ENCODE measurements at places on chromosomes 6 and 20. TPM values are rescaled to one million over a fixed set of nuclear protein-coding genes. Genes with fewer than 3 reads are reported as not detected.

GRCh38 chr20:19121463-19121862, 91.0 kb upstream of the SLC24A3 start:
- no peak for DNase-seq

- no peak for DNase-seq
Measured at GRCh38 chr20:51528263-51529027, 14.1 kb downstream of the NFATC2 start.

DNA sequence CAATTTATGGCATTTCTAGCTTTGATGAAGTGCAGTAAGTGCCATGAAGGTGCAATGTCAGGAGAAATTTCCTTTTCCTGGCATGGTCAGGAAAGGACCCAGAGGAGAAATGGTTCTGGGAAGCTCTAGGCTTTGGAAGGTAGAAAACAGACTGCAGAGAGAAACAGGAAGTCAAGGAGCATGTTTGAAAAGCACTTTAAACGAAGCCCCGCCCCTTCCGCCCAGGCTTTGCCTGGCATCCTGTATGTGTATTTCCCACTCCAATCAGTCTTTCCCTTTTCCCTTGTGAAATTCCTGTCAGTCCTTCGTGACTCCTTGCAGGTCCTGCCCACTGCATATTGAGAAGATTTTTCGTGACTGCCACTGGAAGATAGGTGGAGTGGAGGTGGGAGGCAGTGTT, 320.9 kb upstream of the SASH1 start:
- DNase-seq, result peak; percentile 41

DNA sequence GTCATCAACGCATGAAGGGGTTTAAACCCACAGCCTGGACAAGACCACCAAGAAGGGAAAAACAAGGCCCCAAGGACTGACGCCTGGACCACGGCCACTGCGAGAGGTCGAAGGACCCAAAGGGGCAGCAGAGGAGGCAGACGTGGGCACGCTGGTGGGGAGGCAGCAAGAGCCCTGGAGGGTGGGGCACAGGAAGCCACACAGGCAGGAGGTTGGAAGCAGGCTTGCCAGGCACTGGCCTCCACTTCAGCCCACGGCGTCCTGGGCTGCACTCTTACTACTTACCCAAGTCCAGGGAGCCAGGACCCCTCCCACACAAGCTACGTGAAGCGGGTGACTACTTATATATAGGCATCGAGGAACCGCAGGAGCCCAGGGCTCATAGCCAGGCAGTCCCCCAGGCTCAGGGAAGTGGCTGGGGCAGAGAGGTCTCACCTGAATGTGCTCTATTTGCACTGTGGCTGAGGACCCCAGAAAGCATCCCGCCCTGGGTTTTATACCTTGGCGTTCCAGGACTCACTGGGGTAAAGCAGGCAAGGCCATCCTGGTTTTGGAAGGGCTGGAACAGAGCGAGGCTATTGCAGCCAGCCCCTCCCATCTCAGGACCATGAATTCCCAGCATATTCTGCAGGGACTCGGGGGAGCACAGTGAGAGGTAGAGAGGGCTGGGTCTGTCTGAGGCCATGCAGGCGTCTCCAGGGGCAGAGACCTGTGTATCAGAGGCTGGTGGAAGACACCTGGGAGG, 113.8 kb upstream of the AFDN start:
- no peak for DNase-seq

GRCh38 chr6:13099771-13100170, 228.6 kb downstream of the TBC1D7 start:
- no peak for DNase-seq

GRCh38 chr6:30769088-30769852, 24.9 kb upstream of the IER3 start:
- DNase-seq, result peak; percentile 66

GRCh38 chr6:37429352-37429750, 3.7 kb upstream of the CMTR1 start:
- DNase-seq, result no peak

DNA sequence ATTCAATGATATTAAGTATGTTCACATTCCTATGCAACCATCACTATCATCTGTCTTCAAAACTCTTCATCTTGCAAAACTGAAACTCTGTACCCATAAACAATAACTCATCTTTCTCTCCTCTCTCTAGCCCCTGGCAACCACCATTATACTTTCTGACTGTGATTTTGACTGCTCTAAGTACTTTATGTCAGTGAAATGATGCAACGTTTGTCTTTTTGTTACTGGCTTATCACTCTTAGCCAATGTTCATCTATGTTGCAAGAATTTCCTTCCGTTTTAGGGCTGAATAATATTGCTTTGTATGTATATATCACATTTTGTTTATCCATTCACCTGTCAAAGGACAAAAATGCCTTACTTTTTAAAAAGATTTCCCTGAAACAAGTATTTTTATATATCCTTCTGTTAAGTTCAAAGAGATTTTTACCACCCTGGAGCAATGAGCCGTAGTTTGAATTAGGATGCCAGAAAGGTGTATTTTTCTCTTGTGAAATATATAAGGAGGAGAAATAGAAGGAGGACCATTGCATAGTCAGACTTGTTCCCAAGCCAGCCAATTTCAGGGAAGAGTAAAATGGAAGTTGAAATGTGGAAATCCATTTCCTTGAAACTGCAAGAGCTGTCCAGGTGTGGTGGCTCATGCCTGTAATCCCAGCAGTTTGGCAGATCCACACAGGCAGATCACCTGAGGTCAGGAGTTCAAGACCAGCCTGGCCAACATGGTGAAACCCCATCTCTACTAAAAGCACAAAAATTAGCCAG, 4.0 kb upstream of the CGAS start:
- DNase-seq, result no peak

DNA sequence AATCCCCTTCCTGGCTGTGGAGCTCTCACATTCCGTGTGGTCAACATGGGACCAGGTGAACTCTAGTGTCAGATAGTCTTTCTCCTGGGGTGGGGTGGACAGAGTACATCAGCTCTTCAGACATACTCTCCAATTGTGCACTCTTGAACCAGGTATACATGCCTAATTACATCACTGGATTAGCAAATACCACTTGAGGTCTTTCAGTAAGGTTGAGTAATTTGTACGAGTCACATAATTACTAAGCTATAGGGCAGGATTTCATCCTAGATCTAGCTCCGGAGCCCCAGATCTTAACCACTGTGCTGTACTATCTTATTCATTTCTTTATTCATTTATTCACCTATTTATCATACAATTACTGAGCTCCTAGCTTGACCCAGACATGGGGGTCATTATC, 821.3 kb downstream of the TFAP2A start:
- DNase-seq, result no peak

GRCh38 chr20:10349118-10349517, 84.9 kb downstream of the MKKS start:
- no peak for DNase-seq

GRCh38 chr20:21510414-21511384, 3.2 kb downstream of the NKX2-2 start:
- peak; percentile 64 for DNase-seq

DNA sequence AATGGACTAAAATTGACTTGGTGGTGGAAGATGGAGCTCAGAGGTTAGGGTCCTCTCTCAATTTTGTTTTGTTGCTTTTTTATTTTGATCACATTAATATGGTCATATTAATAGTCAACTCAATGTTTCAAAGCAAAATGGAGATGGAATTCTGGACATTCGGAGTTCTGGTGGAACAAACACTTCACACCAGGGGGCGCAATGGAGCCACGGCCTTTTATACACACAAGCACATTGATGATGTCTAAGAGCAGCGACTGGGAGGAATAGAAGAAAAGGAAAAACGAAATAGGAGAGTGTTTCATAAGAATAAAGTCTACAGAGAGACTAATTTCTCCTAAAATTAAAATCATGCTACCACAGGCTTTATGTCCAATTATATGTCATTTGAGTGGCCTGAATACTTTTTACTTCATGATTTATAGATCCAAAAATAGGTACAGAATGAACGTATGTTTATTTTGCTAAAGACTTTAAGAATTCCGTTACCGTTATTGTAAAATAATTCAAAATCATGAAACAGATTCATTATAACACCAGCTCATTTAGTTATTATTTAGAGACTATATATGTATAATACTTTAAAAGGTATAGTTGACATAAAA, 197.6 kb upstream of the SASH1 start:
- DNase-seq, result peak; percentile 88

GRCh38 chr20:35618263-35619131, 2.9 kb downstream of the SPAG4 start:
- DNase-seq, result peak; percentile 47

DNA sequence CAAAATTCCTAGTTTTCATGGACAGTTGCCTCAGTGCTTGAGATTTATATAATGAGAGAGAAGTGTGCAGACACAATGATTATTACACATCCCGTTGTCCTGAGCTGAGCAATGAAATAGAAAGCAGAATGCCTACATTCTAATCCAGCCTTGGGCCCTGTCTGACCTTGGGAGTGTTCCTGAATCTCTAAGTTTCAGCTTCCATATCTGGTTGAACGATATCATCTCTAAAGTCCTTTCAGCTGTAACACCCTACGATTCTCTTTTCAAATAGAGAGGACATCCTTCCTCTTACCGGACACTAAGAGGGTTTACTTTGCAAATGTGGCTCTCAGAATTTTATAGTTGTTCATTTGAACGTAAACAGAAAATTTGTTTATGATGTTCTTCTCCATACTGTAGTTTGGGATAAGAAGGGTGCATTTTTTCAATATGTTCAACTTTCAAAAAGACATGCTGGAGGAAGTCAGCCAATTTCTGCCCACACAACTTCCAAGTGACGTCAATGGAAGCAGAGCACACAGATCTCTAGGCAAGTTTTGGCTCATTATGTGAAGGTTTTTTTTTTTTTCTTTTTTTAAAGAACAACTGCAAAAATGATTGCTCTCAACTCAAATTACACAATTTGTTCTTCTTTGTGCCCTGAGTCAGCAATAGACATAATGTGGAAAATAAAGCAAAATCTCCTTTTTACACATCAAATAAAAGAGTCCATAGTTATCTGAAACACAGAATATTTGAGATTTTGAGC, 50.4 kb downstream of the PDE7B start:
- DNase-seq, result no peak

- peak; percentile 76 for DNase-seq
Measured at GRCh38 chr6:52076791-52077179, 10.6 kb downstream of the PKHD1 start.

DNA sequence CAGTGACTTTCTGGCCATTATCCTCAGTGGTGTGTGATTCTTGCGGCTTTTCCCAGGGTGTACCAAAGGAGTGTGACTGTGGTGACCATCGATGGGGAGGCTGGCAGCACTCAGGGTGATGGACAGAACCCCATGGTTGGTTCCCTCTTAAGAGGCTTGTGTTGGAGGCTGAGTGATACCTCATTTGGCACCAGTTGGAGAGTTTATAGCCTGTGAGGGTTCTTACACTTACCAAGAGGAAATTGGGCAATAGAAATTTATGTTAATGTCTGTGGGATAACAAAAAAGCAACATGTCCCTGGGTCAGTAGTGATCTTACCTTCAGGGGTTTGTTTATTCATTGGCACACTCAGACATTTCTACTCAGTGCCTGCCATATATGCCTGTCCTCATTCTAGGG, 37.2 kb downstream of the DAAM2 start:
- DNase-seq, result no peak

DNA sequence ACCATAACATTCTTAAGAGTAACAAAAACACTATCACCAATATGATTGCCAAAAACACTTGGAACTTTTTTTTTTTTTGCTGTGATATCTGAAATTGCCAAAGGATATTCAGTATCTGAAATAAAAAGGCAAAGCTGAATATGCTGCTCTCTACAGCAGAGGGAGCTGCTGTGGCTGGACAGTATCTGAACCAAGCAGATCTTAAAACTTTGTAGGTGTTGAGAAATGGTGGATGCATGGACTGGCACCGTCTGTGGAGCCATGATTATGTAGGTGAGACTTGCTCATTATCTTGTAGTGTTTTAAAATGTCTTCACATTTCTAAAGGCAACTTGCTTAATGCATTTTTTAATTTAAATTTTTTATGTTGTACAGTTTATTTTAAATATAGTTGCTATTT, 9.2 kb downstream of the PDCD2 start:
- peak; percentile 36 for DNase-seq

GRCh38 chr6:170130771-170131241, 160.1 kb downstream of the DLL1 start:
- DNase-seq, result no peak

GRCh38 chr20:25066386-25066785, 8.4 kb upstream of the ACSS1 start:
- DNase-seq, result no peak

GRCh38 chr6:156890627-156891314, 113.6 kb downstream of the ARID1B start:
- no peak for DNase-seq

- DNase-seq, result peak; percentile 70
Measured at GRCh38 chr6:95589826-95590570, 12.7 kb downstream of the MANEA start.

GRCh38 chr20:44112889-44113617, 73.9 kb downstream of the JPH2 start:
- no peak for DNase-seq

GRCh38 chr20:57493091-57493615, 31.8 kb downstream of the CTCFL start:
- DNase-seq, result no peak

GRCh38 chr20:62675156-62675876, 33.0 kb downstream of the SLCO4A1 start:
- DNase-seq, result no peak

GRCh38 chr20:19049514-19049913, 162.9 kb upstream of the SLC24A3 start:
- no peak for DNase-seq

GRCh38 chr6:148790817-148791216, 44.0 kb downstream of the UST start:
- DNase-seq, result no peak

DNA sequence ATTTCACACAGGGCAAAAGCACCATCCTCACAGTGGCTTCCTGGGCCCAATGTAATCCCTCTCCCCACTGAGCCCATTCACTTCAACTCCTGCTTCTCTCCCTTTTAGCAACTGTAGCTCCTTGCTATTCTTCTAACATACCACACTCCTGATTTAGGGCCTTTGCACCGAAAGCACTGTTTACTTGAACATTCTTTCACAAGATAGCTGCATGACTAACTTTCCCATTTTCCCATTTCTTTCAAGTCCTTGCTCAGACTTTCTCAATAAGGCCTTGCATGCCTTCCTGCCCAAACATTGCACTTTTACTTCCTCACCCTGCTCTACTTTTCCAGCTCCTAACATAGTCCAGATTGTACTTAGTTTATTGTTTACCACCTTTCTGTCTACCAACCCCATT, 73.0 kb downstream of the SHPRH start:
- DNase-seq, result no peak

GRCh38 chr6:114138577-114139248, 167.8 kb upstream of the HDAC2 start:
- no peak for DNase-seq

The XKR7 gene
- total RNA-seq, result 3.9 TPM

The ALDH5A1 gene
- total RNA-seq, result 5.2 TPM

The IMPG1 gene
- total RNA-seq, result not detected

The PRDM13 gene
- 0.10 TPM for total RNA-seq

The PLEKHG1 gene
- 1.0 TPM for total RNA-seq

The GJA10 gene
- total RNA-seq, result not detected

The C6orf132 gene
- 48.3 TPM for total RNA-seq

The SKIC2 gene
- 47.2 TPM for total RNA-seq

The PRPH2 gene
- 0.89 TPM for total RNA-seq

The TSBP1 gene
- not detected for total RNA-seq

Data from GM23338 (cell line).